ENCODE measurements at places on chromosomes 13 and 19.

DNA sequence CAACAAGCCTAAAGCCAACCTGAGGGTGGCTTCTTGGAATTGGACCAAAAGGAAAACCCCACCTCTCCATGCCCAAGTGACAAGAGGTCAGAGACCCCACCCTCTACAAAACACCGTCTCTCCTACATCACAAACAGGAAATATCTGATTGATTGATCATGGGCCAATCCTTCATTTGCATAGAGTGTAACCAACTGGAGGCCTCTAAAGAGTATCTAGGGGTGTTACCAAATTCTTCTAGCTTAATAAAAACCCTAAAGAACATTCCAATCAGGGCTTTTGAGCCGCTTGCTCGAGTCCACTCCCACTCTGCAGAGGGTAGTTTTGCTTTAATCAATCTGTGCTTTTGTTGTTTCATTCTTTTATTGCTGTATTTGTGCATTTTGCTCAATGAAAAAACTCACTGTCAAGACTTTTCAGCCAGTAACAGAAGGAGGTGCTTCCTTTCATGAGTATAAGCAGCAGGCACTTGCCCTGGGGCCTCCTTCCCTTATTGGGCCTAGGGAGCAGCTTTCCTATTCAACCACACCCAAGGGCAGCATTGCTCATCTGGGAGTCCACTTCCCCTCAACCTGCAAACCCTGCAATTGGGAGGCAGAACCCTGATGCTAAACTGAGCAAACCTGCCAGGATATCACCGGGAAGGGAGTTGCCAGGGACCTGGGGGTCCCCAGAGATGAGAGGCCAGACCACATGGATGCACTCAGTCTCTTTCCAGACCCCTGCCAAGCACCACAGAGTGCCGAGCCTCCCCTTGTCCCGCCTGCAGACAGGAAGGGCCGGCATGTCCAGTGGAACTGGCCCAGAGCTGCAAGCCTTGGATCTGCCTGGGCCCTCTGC lies 154.3 kb upstream of the VSTM2B start:
- DNase-seq: no peak

DNA sequence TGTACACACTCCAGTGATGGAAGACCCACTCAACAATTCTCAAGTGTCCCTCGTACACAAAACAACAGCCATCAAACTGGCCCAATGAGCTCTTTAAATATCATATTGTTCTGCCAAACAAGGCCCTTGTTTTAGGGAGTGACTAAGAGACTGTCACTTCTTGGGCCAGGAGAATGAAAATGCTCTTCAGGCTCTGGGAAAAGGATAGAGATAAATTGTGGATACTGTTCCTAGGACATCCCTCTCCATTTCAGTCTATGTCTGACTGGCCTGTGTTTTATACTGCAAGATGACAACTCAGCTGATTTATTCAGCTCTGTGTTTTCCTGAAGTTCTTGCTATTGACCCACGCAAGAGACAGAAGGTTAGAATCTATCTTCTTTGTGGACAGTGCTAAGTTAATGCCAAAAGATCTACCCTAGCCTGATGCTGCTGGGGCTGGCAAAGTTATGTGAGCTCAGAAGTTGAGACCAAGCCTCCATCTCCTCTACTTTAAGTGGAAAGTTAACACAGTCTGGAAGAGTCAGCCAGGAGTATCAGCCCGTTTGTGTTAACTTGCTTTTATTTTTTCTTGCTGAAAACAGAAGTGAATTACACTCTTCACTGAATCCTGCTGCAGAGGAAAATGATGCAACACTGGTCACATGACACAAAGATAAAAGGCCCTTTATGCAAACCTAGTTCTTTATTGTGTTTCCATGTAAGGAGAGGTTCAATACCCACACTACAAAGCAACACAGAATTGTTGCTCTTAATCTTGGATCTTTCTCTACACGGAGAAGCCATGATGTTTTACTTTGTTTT lies 14.6 kb downstream of the FRY start:
- peak; percentile 12 for DNase-seq

DNA sequence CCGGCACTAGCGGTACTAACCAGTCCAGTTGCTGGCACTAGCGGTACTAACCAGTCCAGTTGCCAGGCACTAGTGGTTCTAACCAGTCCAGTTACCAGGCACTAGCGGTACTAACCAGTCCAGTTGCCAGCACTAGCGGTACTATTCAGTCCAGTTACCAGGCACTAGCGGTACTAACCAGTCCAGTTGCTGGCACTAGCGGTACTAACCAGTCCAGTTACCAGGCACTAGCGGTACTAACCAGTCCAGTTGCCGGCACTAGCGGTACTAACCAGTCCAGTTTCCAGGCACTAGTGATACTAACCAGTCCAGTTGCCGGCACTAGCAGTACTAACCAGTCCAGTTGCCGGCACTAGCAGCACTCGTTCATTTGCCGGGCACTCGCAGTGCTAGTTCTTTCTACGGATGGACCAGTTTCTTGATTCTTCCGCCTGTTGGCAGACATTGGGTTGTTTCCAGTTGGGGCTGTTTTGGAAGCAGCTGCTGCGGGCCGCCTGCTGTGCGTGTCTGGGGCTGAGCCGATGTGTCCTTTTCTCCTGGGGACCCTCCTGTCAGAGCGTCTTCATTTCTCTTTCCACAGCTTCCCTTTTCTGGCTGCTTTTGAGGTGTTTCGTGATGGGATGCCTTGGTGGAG lies 123.4 kb upstream of the MCF2L start:
- no peak for DNase-seq

GRCh38 chr13:99087954-99088491 lies 110.2 kb upstream of the DOCK9 start:
- DNase-seq: no peak

- no peak for DNase-seq
Measured at GRCh38 chr13:51737609-51738008, 66.4 kb downstream of the DHRS12 start.

- no peak for DNase-seq
Measured at GRCh38 chr19:48284896-48285295, 15.0 kb downstream of the ZNF114 start.

DNA sequence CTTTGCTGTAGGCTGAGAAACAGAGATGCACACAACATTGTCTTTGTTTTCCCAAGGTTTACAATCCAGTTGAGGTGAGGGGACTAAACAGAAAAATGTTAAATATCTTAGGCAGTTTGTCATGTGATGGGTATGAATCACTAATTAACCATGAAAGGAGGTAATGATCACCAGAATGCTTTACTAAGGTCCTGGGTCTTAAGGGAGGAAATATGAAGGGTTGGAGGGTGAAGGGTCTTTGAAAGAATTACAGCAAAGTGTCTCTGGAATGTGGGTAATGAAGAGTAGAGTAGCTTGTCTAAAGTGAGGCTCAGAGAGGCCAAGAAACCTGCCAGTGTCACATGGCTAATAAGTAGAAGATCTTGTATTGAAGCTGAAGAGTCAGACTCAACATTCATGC lies 19.0 kb downstream of the BIVM start:
- DNase-seq: no peak

DNA sequence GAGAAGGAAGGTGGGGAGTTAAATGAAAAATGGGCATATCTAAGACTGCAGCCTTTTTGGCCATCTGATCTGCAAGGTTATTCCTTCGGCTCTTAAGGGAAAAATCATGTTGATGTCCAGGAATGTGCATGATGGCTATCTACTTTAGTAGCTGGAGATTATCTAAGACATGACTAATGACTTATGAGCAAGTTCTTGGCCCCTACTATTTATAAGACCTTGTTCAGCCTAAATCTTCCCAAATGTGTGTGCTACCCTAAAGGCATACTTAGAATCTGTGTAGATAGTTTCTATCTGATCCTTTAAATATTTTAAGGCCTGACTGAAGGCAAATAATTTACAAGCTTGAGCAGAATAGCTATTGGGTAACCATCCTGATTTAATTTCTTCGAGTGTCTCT lies 41.8 kb upstream of the CD177 start:
- no peak for DNase-seq

- no peak for DNase-seq
Measured at GRCh38 chr19:42368765-42369164, 21.3 kb downstream of the CNFN start.

- no peak for DNase-seq
Measured at GRCh38 chr19:40808497-40808896, 9.5 kb downstream of the EGLN2 start.

DNA sequence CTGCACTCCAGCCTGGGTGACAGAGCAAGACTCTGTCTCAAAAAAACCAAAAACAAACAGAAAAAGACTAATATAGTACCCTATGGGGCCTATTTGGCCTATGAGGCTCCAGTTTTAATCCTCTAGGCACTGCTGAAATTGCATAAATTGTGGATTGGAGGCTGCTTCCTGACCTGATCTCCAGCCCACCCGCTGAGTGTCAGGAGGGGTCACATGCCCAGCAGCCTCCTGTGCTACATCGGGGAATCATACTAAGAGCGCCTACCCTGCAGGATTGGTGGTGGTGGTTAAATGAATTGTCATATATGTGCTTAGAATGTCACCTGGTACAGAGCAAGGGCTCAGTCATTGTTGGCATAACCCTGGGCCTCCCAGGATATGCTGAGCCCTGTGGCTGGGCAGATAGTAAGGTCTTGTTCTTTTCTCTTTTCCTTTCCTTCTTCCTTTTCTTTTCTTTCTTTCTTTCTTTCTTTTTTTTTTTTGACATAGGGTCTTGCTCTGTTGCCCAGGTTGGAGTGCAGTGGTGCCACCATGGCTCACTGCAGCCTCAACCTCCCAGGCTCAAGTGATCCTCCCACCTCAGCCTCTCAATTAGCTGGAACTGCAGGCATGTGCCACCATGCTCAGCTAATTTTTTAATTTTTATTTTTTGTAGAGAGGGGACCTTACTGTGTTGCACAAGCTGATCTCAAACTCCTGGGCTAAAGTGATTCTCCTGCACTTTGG lies 31.3 kb downstream of the LTBP4 start:
- no peak for DNase-seq

DNA sequence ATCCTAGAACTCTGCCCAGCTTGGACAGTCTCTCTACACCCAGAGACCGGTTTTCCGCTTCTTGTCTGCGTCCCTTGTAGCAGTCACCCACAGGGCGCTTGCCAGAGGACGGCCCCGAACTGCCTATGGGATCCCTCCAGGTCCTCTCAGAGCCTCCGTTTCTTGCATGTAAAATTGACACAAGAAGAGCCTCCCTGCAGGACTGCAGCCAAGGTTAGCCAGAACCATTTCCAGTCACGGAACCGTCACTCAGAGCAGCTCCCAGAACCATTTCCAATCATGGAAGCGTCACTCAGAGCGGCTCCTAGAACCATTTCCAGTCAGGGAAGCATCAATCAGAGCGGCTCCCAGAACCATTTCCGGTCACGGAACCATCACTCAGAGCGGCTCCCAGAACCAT lies 65.5 kb downstream of the ATP11A start:
- DNase-seq: no peak

All from CD4-positive, alpha-beta T cell treated with Interleukin-10 for 1 hour (primary cell).